Esophagus muscularis mucosa (tissue), 4 donors: ENCODE measurements at places on chromosomes 13 and 19. TPM values are rescaled to one million over a fixed set of nuclear protein-coding genes. Genes with fewer than 3 reads are reported as not detected.
A peak's percentile ranks its signal among the peaks of the same experiment; 100 is the strongest.

The ICAM4 gene
- 0.78 TPM for total RNA-seq

The ARMC6 gene
- total RNA-seq: 16.2 TPM

The INSR gene
- 83.0 TPM for total RNA-seq

The CEACAM3 gene
- total RNA-seq: 0.26 TPM

- no peak for DNase-seq
Measured at GRCh38 chr13:108345016-108345415, 75.5 kb downstream of the TNFSF13B start.

GRCh38 chr19:35228177-35228930, at the start of gene FAM187B:
Gene FAM187B, minus strand, starts transcription at chr19:35228739. Its CDS starts 59 bp downstream, at chr19:35228680.
- DNase-seq: peak; percentile 85

- no peak for DNase-seq
Measured at GRCh38 chr13:83716121-83716520, 166.2 kb downstream of the SLITRK1 start.

DNA sequence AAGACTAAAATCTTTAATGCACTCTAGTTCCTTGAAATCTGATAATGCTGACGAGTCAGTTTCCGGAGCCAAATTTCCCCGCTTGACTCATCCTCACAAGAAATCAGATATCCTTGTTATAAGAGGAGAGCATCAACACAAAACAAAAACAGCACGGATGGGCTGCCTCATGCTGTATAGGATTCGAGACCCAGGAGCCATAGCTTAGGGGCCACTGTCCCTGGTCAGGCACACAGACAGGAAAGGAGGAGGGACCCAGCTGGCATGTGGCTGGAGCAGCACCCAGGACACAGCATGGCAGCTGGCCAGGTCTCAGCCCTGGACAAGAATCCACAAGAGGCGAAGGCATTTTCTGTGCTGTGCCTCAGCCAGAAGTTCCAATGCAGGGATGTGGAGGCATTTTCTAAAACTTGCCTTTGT, 110.2 kb upstream of the SPATA13 start:
- no peak for DNase-seq

GRCh38 chr19:44747739-44748425, 626 bp upstream of the BCL3 start:
- DNase-seq: no peak

GRCh38 chr13:68748038-68748437, 1359.6 kb upstream of the ATXN8OS start:
- DNase-seq: no peak

DNA sequence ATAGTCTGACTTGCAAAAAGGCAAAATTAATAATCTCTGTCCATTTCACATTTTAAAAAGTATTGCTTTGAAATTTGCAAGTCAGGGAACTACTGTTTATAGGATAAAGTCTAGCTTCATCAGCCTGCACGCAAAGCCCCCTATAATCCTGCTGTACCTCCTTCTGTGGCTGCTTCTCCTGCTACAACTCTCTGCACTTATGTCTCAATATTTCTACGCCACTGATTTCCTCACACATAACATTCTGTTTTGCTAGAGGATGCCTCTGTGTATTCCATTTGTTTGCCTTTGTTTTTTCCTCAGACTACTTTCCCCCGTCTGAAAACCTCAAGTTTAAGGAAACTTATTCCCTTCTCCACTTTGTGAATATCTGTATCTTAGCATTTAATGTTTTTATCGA, 389.9 kb downstream of the RFC3 start:
- DNase-seq: no peak

GRCh38 chr13:113364901-113365582, 1.1 kb upstream of the GRTP1 start:
- DNase-seq: no peak

GRCh38 chr19:8115805-8116396, 33.5 kb downstream of the FBN3 start:
- DNase-seq: no peak
